ENCODE measurements at places on chromosomes 5 and 9.

DNA sequence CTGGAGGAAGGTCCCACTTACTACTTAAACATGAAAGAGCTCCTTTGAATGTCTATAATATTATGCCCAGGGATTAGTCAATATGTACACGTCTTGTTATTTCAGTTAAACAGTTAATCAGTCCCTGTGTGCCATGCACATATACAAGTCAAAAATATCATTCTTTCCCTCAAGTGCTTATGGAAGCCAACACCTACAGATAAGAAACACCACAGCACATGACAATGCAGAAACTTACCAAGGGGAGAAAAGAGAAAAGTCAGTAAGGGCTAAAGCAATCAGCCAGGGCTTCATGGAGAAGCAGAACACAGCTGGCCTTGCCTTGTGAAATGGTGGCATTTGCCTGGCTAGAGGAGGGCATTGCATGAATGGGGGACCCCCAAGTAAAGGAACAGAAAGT is 88.3 kb downstream of the SNCAIP start:
- no peak for DNase-seq

- no peak for DNase-seq
Measured at GRCh38 chr5:146912874-146913273, 34.3 kb upstream of the PPP2R2B start.

DNA sequence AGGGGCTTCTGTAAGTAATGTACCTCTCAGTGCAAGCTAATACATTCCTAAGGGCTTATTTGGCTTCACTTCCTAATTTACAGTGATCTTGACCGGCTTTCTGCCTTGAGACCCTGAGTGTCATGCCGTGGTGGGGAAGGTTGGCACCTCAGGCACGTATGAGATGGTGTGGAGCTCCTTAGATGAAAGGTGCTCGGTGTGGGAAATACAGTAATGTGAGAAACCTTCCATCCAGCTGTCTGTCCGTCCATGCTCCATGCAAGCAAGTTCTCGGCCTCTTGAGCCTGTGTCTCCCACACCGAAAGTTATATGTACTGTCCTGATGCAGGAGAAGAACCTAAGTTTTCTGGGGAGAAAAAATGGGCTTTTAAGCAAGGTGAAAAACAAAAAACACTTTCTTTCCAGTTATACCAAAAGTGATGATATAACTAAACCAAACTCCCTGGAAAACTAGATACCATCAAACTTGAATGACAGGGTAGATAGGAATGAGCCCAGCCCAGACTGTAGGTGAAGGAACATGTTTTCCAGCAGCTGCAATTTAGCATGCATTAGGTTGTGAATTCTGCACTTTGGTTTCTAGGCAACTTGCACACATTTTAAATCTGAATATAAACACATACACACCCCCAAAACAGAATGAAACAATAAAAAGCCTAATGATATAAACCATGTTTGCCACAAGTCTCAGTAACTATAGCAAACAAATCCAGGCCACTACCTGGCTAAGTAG is 279.6 kb downstream of the FANCC start:
- no peak for DNase-seq

DNA sequence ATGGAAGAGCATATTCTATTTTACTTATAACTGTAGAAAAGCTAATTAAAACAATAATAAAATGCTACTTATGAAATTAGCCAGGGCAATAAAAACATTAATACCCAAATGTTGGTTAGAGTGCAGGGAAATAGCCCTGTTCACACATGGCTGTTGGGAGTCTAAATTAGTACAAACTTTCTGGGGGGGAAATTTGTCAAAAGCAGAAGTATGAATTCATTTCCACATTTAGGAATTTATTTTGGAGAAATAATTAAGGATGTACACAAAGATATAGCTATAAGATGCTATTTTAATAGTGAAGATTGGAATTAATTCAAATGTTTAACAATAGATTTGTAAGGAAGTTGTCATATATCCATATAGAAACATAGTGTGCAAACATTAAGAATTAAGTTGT is 190.5 kb downstream of the SEC61B start:
- no peak for DNase-seq

- DNase-seq: no peak
Measured at GRCh38 chr5:4862500-4862899, 277.6 kb upstream of the ADAMTS16 start.

DNA sequence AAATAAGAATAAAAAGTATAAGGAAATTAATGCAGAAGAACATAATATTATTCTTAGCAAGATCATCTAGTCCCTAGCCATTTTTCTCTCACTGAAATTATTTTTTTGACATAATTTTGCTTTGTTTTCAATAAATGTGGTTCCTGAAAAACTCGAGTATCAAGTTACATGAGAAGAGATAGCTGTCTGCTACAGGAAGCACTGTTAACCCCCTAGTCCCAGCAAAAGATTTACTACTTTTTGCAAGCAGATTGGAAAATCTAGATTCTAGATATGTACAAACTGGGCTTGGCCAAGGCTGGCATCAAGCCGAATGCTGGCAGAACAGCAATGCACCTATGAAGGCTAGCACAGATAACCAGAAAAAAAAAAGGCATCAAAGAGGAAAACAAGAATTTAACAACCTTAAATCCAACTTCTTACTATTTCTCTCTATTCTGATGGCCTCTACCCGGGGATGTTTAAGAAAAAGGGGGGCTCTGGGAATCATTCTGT is 21.9 kb upstream of the ISCA1 start:
- no peak for DNase-seq

GRCh38 chr5:54022223-54022622 is 288.1 kb downstream of the ARL15 start:
- DNase-seq: no peak

- DNase-seq: no peak
Measured at GRCh38 chr5:2960294-2960693, 208.8 kb upstream of the IRX2 start.

GRCh38 chr5:30401479-30402058 is 791.9 kb upstream of the CDH6 start:
- DNase-seq: no peak
